ENCODE measurements at places on chromosomes 1 and 21. TPM values are rescaled to one million over a fixed set of nuclear protein-coding genes. Genes with fewer than 3 reads are reported as not detected.
A peak's percentile ranks its signal among the peaks of the same experiment; 100 is the strongest.

DNA sequence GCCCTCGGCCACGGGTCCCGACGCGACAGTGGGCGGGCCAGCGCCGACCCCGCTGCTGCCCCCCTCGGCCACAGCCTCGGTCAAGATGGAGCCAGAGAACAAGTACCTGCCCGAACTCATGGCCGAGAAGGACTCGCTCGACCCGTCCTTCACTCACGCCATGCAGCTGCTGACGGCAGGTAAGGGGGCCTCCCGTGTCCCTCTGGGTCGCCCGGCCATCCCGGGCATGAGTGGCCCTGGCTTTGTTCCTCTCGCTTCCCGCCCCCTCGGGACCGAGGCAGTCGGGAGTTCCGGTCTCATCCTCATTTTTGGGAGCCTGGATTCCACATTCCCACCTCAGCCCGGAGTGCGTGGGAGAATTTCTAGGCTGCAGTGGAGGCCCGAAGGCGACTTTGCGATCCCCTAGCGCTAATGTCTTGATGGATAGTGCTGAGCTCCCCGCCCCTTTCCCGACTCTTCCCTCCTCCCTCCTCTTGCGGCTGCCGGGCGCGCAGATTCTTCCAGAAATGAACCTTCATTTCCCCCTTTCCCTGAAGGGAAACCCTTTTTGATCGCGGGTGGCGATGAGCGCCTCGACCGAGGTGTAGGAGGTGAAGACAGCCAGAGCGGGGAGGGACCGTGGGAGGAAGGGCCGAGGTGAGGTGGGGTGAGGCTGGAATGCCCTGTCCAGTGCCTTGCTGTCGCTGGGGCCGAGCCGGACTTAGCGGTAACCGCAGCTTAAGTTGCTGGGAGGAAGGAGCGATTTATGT lies 705 bp downstream of the KHDRBS1 start:
- peak; percentile 26 for ATAC-seq

DNA sequence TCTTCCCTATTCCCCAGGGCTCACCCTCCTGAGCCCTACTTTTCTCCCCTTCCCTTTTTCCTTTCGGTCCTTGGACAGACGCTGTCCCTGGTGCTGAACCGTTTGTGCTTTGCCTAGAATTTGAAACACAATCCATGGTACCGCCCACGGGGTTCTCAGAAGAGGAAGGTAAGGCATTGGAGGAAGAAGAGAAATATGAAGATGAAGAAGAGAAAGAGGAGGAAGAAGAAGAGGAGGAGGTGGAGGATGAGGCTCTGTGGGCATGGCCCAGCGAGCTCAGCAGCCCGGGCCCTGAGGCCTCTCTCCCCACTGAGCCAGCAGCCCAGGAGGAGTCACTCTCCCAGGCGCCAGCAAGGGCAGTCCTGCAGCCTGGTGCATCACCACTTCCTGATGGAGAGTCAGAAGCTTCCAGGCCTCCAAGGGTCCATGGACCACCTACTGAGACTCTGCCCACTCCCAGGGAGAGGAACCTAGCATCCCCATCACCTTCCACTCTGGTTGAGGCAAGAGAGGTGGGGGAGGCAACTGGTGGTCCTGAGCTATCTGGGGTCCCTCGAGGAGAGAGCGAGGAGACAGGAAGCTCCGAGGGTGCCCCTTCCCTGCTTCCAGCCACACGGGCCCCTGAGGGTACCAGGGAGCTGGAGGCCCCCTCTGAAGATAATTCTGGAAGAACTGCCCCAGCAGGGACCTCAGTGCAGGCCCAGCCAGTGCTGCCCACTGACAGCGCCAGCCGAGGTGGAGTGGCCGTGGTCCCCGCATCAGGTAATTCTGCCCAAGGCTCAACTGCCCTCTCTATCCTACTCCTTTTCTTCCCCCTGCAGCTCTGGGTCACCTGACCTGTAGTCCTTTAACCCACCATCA lies 10.4 kb downstream of the BCAN start:
- no peak for ATAC-seq

- no peak for ATAC-seq
These were observed 295.0 kb downstream of the OMA1 start for GRCh38 chr1:58251430-58252073.

- ATAC-seq = peak; percentile 71
These were observed 273.8 kb downstream of the FAM72C start for GRCh38 chr1:143698016-143698415.

LCE3D gene
- total RNA-seq = 7.7 TPM

Measured in esophagus mucosa (tissue), 1 donor.